ENCODE measurements at places on chromosomes 1 and 21.

DNA sequence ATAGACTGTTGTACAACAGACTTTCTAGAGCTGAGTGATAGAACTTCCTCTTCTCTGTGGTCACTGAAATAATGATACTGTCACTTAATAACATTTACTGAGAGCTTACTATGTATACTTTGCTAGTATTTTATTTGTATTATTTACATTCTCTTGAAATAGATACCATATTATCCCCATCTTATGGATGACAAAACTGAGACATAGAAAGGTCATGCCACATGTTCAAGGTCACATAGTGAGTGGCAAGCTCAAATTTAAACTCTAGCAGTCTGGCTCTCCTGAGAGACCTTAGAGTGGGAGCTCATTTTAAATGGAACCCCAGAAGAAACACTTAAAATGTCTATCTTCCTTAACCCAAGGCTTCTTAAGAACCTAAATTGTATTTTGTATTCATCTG lies 266.6 kb upstream of the CAMK1G start:
- DNase-seq, result no peak

DNA sequence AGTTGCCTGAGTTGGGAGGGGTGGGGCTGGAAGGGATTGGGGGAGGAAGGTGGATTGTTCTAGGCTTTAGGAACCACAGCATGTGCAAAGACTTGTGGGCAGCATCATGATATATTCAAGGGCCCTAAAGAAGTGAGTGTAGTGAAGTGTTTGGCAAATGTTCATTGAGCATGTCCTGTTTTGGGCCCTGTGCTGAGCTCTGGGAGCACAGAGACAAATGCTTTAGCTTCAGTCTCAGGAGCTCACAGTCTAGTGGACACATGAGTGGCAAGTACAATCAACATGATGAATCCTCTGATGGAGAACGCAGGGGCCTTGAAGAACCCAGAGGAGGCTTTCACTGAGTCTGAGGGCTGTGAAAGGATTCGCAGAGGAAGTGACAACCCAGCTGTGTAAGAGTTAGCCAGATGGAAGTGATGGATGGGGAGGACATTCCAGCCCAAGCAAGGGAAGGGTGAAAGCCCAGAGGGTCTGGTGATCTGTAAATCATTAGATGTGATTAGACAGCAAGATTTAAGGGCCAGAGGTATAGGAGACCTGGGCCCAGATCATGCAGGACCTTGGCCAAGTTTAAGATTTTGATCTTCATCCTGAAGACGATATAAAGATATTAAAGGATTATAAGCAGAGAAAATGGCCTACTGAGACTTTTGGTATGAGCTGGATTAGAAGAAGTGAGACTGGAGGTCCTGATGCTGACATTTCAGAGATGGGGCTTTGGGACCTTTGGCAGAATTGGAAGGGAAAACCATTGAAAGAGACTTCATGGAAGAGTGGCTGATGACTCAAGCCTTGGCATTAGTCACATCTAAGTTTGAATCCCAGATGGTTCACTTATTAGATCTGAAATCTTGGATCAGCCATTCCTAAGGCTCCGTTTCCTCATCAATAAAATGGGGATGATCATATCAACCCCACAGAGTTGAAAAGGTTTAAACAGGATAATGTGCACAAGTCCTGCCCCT lies 4.6 kb downstream of the IPO13 start:
- DNase-seq, result no peak

- DNase-seq, result no peak
Observed at GRCh38 chr1:221643404-221644144, 98.3 kb downstream of the DUSP10 start.

GRCh38 chr21:42991992-42992740 lies 17.8 kb downstream of the PKNOX1 start:
- no peak for DNase-seq

- DNase-seq, result no peak
Observed at GRCh38 chr1:58762806-58763205, 21.0 kb downstream of the JUN start.

DNA sequence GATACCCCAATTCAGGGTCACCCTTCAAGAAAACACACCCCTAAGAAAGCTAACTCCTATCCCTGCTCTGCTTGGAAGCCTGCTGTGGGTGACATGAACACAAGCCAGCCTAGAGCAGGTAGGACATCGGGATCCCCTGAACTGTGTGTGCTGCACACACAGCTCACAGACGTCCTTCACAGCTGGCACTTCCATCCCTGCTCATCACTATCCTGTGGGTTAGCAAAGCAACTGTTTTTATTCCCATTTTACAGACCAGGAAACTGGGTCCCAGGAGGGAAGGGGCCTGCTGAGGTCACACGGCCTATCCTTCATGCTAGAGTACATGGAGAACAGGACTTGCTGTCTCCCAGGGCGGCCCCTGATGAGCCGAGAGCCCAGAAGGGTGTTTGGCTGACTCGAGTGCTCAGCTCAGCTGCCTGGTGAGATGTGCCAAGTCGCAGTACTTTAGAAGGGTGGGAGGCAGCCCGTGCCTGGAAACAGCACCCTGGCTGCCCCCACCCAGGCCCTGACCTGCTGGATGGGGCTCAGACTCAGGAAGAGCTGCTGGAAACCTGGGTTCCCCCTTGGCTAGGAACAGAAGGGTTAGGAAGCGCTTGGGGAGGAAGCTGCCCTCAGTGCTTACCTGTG lies 28.3 kb upstream of the BTG2 start:
- DNase-seq, result no peak

GRCh38 chr1:30966690-30967369 lies 58.3 kb upstream of the SDC3 start:
- DNase-seq, result no peak

- DNase-seq, result no peak
Observed at GRCh38 chr1:109304226-109304920, 2.4 kb downstream of the MYBPHL start.

GRCh38 chr1:22792396-22793160 lies 81.9 kb downstream of the EPHB2 start:
- no peak for DNase-seq

DNA sequence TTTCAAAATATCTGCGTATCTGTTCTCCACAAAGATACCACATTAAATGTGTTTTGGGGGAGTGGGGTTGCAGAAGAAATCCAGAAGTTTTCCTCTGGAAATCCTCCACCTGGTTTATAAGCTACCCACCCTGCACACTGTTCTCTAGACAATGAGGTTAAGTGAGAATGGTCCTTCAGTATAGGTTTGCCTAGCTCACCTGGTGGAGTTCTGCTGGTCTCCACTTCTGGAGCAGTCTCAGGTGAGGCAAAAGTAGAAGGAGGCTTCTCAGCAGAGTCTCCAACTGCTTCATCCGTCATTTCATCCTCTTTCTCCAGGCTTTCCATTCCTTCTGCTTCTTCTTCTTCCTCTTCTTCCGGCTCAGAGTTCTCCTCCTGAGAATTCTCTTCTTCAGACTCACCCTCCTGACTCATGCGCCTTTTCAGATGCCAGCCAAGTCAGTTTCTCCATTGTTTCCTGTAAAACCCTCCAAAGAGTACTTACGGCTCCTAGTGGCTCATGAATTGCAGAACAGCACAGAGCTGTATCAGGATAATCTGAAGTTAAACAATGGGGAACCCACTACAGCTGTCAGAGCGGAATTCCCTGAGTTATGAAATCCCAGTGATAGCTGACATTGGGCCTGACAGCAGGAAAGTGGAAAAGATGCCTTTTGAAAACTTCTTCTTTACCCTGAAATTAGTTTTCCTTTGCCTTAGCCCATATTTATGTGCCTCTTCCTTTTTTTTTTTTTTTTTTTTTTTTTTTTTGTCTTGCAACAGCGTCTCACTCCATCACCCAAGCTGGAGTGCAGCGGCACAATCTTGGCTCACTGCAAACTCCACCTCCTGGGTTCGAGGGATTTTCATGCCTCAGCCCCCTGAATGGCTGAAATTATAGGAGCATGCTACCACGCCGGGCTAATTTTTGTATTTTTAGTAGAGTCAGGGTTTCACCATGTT lies 38.5 kb downstream of the MSTO1 start:
- DNase-seq, result peak; percentile 42

DNA sequence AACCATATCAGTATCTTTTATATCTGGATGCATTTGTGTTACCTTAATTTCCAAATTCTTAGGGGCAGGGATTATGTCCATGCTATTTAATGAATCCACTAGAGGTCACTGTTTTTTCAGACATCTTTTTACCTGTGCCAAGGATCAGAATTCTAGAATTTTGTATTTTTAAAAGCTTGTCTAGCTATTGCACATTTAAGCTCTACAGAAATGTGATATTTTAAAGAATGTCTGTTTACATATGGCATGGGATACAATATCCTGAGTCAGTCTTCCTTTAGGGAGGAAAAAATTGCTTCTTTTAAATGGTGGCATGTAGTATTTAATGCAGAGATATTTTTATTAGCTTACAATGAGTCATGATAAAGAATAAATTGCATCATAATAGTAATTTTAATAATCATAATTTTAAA lies 11.3 kb downstream of the RPAP2 start:
- DNase-seq, result no peak

Data from neuronal stem cell (in vitro differentiated cells).